Activated T-cell treated with anti-CD3 and anti-CD28 coated beads, Interleukin-2, amount 50 U/mL, for 24 hours (primary cell): ENCODE measurements at places on chromosomes 3 and 15.

DNA sequence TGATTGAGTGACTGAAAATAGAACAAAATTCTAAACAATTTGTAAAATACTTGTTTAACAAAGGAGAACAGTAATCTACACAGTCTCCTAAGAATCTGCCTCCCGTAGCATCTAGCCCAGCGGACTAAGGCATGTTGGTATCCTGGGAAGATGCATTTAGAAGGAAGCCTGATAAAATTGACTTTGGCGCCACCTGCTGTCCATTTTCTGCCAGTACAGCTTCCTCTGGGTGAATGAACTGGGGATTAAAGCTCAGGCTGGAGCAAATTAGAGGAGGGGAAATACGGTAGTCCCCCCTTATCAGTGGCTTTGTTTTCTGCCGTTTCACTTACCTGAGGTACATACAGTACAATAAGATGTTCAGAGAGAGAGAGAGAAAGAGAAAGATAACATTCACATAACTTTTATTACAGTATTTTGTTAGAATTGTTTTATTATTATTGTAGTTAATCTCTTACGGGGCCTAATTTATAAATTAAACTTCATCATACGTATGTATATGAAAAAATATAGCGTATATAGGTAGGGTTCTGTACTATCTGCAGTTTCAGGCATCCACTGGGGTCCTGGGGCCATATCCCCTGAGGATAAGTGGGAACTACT lies 191.6 kb downstream of the GAP43 start:
- DNase-seq: peak; percentile 79

DNA sequence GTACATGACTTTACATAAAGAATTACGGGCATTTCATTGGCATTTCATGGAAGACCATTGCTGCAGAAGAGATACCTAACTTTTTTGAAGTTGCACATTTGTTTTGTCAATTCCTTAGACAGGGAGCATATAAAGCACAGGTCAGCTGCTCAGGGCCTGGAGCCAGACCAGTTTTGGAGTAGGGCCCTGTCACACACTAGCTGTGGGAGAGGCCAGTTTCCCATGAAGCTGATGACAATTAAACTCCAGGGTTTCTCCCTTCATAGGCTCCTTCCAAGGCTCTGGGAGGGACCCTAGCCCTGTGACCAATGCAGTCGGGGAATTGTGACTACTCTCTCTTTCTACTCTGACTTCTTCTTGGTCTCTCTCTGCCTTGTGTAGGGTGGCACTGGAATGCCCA lies 107.3 kb upstream of the SELENOK start:
- no peak for DNase-seq

- no peak for DNase-seq
Measured at GRCh38 chr3:69368129-69368741, 17.7 kb downstream of the FRMD4B start.

GRCh38 chr3:128271536-128272332 lies 118.5 kb downstream of the EEFSEC start:
- no peak for DNase-seq

DNA sequence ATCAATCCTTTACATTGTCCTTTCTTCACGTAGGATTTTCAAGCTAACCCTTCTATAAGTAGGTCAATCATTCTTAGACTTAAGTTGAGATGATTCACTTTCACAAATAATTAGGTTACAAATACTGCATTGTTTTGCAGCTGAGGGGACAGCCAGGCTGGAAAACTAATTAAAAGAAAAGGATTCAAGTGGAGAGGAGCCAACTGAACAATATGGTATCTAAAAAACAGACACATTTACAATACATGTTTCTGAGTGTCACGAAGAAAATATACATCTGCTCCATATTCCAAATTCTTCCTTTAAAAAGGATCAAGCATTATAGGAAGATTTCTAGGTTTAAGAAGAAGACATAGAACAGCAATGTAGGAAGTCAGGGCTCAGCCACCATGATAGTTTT lies 70.2 kb downstream of the PEAK1 start:
- no peak for DNase-seq

- no peak for DNase-seq
Measured at GRCh38 chr15:88393719-88394519, 73.3 kb downstream of the MRPL46 start.

- DNase-seq: no peak
Measured at GRCh38 chr15:49863431-49864224, 242.8 kb downstream of the DTWD1 start.

GRCh38 chr3:136547293-136547692 lies 204.9 kb downstream of the STAG1 start:
- no peak for DNase-seq

DNA sequence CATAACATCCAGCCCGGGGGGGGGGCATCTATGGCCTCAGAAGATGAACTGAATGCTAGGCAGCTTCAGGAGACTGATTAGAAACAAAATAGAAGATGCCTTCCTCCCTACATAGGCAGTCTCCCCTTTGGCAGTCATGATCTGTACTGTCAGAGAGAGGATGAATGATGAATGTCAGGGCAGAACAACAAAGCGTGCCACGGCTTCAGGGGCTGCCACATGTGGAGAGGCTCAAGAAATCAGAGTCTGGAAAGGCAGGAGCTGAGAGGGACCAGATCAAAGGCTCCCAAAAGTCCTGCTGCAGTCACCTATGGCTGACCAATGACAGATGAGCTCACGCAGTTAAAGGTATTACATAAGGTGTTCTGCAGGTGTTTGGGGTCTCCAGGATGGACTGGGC lies 180.4 kb downstream of the UACA start:
- DNase-seq: no peak

GRCh38 chr15:66025972-66026371 lies 156.7 kb downstream of the RAB11A start:
- DNase-seq: no peak

DNA sequence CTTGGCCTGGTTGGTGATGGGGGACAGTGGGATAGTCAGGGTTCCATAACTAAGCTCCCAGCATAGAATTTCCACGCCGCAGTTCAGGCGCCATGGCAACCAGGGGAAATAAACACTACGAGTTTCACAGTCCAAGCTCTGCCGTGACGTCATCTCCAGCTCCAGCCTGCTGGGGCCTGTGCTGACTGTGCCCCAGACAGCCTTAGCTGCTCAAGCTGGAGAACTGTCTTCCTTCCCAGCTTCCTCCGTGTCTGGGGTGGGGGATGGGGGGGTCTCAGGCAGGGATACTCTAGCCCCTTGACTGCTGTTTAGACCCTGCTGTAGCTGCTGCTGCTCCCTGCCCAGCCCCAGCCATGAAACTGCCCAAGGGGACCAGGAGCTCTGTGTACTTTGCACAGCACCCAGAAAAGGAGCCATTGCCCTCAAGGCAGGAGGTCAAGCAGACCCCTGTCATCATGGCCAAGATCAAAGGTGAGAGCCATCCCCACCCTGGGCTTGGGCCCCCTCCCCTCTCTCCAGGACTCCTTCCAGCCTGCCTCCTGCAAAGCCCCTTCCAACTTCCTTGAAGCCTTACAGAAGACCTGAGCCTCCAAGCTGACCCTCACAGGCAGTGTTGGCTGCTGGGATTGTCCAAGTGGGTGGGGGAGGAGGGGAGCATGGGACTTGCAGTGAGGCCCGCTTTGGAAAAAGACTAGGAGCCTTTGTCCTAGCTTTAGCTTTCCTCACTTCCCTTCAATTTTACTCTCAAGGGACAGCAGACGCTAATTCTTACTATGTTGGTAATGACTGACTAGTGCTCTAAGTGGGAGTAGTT lies 11.4 kb upstream of the CSPG4 start:
- no peak for DNase-seq

- no peak for DNase-seq
Measured at GRCh38 chr15:56781666-56782065, 48.4 kb upstream of the ZNF280D start.

DNA sequence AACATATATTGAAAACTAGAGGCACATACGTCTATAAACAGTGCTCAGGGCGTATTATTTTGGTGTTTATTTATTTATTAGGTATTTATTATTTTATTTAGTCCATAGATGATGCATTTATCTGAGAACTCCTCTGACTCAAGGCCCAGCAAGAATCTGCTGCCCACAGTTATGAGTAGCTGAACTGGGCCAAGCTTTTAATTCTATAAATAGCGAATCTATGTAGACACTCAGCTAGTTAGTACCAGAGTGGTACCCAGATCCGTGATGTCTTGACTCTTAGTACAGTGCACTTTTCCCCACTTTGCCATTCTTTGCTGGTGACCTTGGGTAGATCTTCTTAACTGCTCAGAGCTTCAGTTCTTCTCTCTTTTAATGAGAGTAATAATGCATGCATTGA lies 370.4 kb upstream of the TPRG1 start:
- no peak for DNase-seq

DNA sequence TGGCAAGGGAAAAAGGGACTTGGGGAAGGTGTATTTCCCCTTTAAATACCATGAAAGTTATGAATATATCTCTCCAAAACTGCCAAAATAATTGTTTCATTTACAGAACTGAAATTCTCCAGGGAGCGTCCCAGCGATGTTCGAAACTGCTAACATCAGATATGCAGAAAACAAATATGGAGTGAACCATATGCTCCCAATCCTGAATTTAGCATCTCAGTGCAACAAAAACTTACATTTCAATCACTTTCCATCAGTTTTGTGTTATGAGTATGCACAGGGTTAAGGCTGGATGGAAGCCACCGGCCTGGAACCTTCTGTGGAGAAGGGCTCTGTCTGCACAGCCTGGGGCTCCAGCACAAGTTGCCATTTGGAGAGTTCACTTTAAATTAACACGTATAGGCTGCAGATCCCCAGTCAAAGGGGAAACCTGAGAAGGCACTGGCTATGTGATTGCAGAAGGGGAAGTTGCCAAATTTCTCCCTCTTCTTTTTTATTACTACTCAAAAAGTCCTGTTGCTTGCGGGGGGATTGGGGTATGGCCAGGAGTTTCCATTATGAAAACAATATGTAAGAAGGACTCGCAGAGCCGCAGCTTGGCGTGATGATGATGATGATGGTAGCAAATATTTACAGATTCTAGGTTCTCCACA lies 56.9 kb upstream of the FOXP1 start:
- DNase-seq: no peak

DNA sequence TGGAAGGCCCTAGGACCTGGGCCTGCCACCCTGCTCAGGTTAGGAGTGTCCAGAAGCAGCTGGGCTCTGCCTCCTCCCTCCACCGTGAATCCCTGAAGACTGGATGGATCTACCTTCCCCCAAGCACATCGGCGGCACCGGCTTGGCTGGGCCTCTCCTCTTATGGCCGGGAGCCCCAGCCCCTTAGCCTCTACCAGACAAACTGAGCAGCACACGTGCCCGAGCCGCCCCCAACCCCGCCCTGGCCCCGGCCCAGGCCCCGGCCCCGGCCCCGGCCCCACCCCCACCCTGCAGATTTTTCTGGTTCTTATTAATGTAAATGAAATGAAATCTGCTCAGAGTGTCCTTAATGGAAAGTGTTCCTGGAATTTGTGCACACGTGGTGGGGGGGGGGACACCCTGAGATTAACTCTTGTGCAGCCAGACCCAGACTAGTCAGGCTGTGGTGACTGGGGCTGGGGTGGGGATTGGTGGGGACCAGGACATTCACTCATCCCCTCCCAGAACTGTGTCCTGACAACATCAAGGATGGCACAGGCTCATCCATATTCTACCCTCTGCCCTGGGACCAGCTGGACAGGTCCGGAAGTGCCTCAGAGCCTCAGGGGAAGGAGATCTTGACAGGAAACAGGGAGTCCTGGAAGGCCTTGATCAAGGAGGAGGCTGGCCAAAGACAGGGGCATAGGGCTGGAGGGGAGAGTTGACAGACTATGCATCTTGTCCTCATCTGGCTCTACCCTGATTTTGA lies 30.9 kb upstream of the SEMA3F start:
- DNase-seq: no peak

DNA sequence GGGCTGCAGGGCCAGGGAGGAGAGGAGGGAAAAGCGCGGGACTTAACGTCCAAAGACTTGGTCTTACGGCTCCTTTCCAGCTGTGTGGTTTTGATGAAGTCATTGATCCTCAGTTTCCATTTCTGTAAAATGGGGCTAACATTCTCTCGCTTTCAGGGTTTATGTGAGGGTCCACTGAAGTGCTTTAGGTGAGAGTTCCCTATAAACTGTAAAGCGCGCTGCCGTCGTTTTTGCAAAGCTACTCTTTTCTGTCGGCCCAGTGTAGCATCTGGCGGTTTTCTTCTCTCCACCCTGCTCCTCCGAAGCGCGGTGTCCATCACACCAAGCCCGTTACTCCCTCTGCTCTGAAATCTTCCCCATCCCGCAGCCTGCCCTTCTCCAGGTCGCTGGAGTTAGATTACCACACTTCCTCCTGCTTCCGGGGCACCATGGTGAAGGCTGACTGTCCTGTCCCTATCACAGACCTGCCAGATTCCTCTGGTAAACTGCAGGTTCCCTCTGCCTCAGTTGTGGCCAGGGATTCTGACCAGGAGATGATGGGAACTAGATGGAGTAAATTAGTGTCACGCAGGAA lies 702 bp upstream of the DNAJC17 start:
- no peak for DNase-seq

GRCh38 chr15:67039384-67040075 lies 25.9 kb upstream of the SMAD3 start:
- no peak for DNase-seq

- DNase-seq: no peak
Measured at GRCh38 chr15:88695101-88695500, 56.3 kb downstream of the ISG20 start.

DNA sequence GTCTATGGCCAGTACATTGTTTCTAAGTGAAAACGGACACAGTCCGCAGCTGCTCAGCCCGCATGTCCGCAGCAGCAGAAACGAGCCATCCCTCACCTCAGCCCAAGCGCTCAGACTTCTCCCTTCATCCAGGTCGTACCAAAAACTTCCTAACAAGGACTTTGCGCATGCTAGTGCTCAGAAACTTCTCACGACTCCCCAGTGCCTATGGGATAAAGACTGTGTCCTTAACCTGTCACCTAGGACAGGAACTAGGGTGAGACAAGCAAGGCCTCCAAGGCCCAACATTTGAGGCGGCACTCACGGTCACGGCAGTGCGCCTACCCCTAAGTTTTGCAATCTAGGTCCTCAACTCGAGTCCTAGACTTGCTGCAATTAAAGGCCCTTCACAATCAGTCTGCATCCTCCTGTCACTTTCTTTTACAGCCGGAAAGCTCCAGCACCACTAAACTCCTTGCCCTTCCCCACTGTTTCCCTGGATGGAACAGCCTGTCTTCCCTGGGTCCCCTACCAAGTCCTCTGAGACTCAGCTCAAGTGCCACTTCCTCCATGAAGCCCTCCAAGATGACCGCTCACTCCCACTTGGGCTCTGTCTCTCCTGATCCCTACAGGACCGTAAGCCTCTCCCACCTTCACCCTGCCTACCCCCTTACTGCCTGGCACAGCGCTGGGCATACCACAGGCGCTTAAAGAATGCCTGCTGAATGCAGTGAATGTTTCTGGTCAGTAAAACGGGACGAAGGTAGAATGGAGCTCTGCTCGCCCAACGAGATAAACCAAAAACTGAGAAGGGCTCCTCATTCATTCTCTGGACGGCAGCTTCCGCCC lies 1.2 kb downstream of the CLN6 start:
- DNase-seq: no peak

DNA sequence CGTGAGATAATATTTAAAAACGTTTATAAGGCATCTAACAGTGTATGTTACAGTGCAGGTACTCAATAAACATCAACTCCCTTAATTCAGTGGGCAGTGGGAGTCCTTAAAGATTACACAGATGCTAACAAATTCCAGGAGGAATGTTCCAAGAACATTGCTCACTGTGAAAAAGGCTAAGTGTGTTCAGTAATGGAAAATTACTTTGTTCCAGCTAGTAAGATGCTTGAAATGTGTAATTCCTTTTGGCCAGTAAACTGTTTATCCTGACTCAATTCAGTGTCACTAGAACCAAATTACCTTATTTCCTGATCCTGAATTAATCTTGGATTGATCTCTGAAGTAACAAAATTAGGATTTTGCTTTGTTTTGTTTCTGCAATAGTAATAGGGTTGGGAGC lies 54.2 kb upstream of the SEMA6D start:
- no peak for DNase-seq
